ENCODE measurements at places on chromosomes 6 and 20. TPM values are rescaled to one million over a fixed set of nuclear protein-coding genes. Genes with fewer than 3 reads are reported as not detected.

NRN1 gene
- 8.6 TPM for total RNA-seq

TRAPPC3L gene
- total RNA-seq = not detected

GMPR gene
- 18.8 TPM for total RNA-seq

DNA sequence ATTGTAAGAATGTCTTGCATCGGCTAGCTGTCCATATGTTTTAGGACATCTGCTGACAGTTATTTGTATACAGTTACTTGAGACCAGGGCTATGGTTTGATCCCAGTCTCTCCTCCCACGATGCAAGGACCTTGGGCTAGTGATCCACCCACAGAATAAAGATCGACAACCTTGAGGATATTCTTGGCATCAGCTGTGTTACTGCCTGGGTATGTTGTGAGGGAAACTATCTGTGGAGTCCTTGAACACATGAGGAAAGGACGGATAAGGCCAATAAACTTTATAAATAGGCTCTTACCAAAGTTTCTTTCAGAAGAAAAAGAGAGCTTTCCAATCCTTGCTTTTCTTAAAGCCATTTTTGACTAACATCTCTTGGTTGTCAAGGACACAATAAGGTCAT, 70.8 kb upstream of the HEY2 start:
- no peak for DNase-seq

DNA sequence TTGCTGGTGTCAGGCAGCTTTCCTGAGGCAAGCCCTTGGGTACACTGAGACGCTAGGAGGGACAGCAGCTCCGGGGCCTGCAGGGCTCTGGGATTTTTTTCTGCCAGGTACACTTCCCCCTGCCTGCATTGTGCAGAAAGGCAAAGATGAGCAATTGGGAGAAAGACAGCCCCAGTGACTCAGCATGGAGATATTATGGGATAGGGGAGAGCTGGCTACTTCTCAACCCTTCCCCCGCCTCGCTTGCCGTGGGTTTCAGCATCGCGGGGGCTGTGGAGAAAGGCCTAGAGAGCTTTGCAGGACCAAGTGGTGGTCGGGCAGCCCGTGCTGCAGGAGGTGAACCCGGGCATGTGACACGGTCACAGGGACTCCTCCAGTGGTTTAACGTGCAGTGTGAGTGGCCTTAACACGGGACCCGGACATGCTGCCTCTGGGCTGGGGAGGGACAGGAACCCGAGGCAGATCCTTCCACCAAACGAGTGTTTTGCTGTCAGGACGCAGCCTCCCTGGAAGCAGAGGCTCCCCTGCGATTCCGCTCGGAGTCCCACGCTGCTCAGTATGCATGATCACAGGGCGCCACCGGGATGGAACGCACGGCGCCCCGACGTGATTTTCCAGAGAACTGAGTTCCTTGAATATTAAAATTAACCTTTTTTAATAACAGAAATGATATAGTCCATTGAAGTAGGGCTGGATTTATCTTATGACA, 139.9 kb downstream of the CDH4 start:
- no peak for DNase-seq

All from sigmoid colon (tissue), 7 donors.